Stimulated activated CD4-positive, alpha-beta T cell treated with anti-CD3 and anti-CD28 coated beads, Interleukin-15, amount 100 ng/mL, for 1 hour (primary cell): ENCODE measurements at places on chromosomes 11 and 22.

GRCh38 chr11:95230810-95231126, 234 bp downstream of the SESN3 start:
- no peak for DNase-seq

GRCh38 chr11:71095294-71095850, 157.0 kb downstream of the SHANK2 start:
- DNase-seq, result no peak

- DNase-seq, result no peak
Measured at GRCh38 chr11:12409621-12410005, 32.2 kb downstream of the PARVA start.

DNA sequence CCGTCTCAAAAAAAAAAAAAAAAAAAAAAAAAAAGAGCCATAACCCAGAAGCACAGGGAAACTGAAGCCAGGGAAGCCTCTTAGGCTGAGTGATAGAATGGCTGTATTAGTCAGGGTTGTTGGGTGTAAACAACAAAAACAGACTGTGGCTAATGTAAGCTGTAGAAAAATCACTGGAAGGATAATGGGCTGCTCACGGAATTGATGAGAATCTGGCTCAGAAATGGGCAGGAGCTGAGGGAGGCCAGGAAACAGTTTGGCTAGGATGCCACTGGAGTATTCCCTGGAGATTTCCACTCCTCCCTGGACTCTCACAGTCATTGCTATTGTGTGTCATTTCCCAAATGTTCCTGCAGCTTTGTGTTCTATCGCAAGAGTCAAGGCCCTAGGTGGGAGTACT, 22.4 kb downstream of the SLC22A6 start:
- DNase-seq, result no peak

DNA sequence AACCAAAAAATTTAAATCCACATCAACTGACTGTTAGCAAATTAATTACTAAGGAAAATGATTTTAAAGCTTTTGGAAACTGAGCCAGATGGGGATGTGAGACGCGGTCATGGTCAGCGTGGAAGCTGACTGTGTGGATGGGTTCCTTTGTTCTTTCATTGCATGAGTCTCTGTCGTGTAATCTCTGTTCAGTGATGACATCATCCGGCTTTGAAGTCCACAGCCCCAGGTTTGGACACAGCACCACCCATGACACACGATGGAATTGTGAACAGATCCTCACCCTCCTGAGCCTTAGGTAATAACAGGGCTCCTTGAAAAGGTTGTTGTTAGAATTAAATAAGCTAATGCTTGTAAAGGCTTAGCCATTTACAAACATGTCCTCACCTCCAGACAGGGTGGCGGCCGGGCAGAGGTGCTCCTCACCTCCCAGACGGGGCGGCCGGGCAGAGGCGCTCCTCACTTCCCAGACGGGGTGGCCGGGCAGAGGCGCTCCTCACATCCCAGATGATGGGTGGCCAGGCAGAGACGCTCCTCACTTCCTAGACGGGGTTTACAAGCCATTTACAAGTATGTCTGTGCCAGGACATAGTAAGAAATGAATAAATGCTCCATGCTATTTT, 677.3 kb downstream of the TBC1D22A start:
- no peak for DNase-seq

DNA sequence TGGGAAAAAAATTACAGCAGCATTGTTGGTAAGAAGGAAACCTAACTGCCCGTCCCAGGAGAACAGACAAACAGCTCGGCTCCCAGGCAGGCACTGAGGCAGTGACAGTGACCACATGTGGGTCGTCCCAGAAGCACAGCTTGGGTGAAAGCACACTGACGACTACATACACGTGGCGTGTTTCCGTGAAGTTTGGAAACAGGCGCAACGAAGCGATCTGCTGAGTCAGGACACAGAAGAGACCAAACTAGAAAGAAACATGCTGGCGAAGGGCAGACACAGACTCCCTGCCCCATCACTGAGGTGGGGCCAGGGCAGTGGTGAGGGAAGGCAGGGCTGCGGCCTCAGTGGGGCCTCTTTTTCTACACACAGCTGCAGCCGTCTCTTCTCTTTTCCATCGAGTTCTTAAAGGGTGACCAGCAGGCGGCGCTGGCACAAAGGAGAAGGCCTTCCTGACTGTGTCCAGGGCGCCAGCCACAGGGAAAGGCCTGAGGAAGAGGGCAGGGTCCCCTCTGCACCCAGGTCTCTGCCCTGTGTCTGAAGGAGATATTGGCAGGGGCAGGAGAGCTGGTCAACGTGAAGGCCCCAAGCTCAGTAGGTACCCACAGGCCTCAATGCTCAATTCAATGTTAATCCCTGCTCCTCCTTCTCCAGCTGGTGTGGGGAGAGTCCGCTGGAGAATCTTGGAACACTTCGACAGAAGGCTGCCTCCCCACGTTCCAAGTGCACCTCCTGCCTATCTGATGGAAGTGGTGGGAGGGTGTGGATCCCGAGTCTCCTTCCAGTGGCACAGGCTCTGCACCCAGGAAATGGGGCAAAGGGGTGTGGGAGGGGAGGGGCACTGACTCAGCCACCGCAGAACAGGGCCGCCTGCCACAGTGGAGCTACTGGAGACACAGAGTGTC, 19.9 kb downstream of the CARS1 start:
- DNase-seq, result no peak

DNA sequence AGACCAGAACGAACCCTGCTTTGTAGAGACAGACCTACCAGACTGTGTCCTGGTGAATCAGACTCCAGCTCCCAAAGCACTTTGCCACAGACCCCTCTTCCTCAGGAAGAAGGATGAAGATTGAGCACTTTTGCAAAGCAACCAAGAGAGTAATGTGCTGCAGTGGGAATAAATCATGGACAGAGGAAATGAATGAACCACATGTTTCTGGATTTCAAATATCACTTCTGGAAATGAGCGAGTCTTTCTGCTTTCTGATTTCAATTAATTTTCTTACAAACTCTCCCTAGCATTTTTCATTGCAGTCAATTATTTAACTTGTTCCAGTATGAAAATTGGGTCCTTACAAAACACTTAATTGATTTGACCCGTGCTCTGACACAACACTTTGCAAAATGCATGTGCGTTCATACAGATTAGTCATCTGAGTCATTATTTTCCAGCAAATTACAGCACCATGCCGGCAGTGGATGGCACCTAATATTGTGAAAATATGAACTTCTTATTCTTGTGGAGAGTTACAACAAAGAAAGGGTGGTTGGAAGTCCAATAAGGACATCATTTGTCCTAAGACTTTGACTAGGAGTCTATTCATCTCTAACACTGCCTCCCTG, 315.9 kb upstream of the CCDC90B start:
- no peak for DNase-seq

- no peak for DNase-seq
Measured at GRCh38 chr11:27703481-27703880, 3.2 kb upstream of the BDNF start.

DNA sequence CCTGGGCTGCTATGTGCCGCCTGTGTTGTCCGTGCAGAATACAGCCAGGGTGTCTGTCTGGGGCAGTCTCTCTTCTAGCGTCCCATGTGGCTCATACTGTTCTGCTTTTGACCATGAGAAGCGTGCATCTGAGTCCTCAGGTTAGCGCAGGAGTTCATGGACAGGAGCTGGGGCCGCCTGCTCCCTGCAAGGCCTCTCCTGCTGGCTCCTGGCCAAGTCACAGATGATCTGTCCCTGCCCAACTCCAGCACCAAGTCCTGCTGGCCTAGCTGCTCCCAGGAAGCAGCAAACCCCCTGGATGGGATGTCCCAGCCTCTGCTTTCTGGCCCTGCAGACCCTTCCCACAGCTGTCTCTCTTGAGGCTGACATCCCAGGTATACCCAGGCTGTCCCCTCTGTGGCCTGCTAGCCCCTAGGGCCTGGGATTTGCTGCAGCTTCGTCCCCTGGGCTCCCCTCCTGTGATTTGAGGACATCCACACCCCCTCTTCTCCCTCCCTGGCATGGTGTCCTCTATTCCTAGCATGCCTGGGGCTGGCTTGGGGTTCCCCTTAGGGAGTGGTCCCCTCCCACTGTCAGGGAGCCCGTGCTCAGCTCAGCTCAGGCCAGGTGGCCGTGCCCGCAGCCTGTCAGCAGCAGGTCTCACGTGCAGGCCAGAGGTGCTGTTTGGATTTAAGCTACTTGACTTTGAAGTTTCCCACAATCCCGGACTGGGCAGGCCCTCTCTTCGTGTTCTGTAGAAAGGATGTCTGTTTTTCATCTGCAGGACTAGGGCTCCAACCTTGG, 17.8 kb downstream of the PRR5 start:
- no peak for DNase-seq

- DNase-seq, result no peak
Measured at GRCh38 chr22:40416636-40417035, 46.2 kb downstream of the SGSM3 start.

GRCh38 chr11:66313321-66314185, 3.3 kb downstream of the CD248 start:
- no peak for DNase-seq

DNA sequence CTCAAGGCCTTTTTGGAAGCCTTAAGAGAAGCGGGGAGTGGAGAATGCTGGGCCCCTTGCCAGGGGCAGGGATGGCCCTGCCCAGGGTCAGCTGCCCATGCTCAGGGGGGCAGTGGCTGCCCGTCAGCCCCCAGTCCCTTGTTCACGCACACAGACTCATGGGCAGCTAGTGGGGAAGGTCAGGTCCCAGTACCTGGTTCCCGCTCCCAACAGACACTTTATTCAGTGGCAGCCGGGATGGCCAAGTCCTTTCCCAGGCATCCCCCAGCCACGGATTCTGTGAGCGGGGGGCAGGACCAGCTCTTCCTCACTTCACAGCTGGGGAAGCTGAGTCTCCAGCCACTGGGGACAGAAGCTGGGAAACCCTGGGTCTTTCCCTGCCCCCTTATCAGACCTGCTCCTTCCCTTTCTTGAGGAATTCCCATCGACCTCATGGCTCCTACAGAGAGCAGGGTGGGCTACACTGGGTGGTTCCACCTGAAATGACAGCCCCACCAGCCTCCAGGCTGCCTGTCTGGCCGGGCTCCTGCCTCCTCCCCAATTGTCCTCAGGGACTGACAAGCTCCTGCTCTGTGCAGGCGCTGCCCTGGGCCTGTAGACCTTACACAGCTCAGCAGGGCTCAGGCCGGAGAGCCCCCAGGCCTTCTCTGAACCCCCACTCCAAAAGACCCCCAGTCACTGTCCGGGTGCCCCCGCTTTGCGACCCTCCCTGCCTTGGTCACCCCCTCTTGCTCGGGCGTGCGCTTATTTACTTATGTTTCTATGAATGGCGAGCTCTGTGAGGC, 61.0 kb upstream of the FGF3 start:
- DNase-seq, result no peak
